Liver (tissue), 10 donors: ENCODE measurements at places on chromosomes 5 and 9. TPM values are rescaled to one million over a fixed set of nuclear protein-coding genes. Genes with fewer than 3 reads are reported as not detected.

BTNL9 gene
- total RNA-seq: 12.0 TPM

- H3K4me3 ChIP-seq: no peak overlapping the region
- H3K27ac ChIP-seq: no peak overlapping the region
- DNase-seq: no peak
- H3K36me3 ChIP-seq: no peaks in the 10 kb centered on the region
- H3K4me1 ChIP-seq: no peaks in the 10 kb centered on the region
- H3K27me3 ChIP-seq: no peaks in the 10 kb centered on the region
Measured at GRCh38 chr5:133469252-133469651, 143.1 kb downstream of the FSTL4 start.

GRCh38 chr9:4463824-4464223, 26.4 kb upstream of the SLC1A1 start:
- H3K4me1 ChIP-seq: no peaks in the 10 kb centered on the region
- DNase-seq: no peak
- H3K4me3 ChIP-seq: no peak overlapping the region
- H3K27ac ChIP-seq: no peak overlapping the region
- no peaks in the 10 kb centered on the region for H3K27me3 ChIP-seq
- no peaks in the 10 kb centered on the region for H3K36me3 ChIP-seq

DNA sequence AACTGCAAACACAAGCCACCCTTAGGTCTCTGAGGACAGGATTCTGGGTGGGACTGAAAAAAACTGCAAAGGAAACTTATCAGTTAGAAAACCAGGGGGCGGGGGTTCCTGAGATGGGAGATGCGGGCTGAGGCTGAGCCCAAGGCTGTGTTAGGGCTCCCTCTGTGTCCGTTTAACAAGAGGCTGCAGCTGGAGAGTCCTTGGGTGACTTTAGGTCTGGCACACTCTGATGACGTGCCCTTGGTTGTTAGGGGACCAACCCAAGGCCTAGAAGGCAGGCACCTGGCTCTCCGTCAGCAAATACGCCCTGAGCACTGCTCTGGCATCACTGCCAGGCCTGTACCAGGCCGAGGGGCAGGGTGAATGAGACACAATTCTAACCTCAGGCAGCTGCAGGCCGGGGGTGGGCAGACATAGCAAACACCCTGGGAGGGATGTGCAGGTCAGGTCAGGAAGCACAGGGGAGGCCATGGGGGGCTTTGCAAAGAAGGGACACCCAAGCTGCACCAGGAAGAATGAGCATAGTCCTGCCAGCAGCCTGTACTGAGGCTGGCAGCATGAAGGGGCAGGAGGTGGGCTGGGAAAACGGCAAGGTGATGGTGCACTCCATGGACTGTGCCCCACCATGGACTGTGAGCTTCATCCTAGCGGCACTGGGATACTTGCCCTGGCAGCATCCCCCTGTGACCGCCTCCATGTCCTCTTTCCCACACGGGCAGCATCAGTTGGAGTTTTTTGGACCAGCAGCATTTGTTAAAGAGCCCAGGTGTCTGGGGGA, 137.9 kb downstream of the GABBR2 start:
- DNase-seq: no peak
- no peaks in the 10 kb centered on the region for H3K4me1 ChIP-seq
- no peak overlapping the region for H3K4me3 ChIP-seq
- H3K27me3 ChIP-seq: no peaks in the 10 kb centered on the region

DNA sequence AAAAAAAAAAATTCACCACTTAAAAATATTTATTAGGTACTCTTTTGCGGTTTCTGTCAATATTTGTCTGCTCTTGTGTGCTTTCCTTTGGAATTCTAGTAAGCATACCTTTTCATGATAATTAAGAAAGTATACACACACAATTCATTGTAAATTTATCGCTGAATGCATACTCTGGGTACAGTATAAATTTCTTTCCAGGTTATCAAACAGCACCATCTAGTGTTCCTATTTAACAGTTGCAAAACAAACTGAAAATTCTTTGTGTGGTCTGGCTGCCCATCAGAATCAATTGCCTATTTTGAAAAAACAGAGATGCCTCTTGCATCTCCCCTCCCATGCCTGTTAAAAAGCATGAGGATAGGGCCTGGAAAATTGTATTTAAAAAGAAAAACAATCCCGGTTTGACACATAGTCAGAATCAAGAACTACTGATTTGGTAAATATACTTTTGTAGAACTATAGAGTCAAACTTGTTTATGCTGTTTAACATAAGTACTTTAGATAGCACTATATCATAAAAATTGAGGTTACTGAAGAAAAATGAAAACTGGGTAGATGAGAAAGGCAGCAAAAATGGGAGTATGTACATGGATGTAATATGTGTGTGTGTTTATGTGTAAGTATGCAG, 16.2 kb downstream of the PGGT1B start:
- peaks cover 12% of the 10 kb centered on the region for H3K4me1 ChIP-seq
- no peak for DNase-seq
- no peak overlapping the region for H3K4me3 ChIP-seq
- no peaks in the 10 kb centered on the region for H3K27me3 ChIP-seq
- no peaks in the 10 kb centered on the region for H3K36me3 ChIP-seq
- no peak overlapping the region for H3K27ac ChIP-seq

GRCh38 chr9:1049641-1050040, 516 bp upstream of the DMRT2 start:
- H3K36me3 ChIP-seq: no peaks in the 10 kb centered on the region
- no peak for DNase-seq
- no peak overlapping the region for H3K4me3 ChIP-seq
- no peak overlapping the region for H3K27ac ChIP-seq
- H3K27me3 ChIP-seq: peaks cover 9% of the 10 kb centered on the region
- H3K4me1 ChIP-seq: peaks cover 46% of the 10 kb centered on the region

DNA sequence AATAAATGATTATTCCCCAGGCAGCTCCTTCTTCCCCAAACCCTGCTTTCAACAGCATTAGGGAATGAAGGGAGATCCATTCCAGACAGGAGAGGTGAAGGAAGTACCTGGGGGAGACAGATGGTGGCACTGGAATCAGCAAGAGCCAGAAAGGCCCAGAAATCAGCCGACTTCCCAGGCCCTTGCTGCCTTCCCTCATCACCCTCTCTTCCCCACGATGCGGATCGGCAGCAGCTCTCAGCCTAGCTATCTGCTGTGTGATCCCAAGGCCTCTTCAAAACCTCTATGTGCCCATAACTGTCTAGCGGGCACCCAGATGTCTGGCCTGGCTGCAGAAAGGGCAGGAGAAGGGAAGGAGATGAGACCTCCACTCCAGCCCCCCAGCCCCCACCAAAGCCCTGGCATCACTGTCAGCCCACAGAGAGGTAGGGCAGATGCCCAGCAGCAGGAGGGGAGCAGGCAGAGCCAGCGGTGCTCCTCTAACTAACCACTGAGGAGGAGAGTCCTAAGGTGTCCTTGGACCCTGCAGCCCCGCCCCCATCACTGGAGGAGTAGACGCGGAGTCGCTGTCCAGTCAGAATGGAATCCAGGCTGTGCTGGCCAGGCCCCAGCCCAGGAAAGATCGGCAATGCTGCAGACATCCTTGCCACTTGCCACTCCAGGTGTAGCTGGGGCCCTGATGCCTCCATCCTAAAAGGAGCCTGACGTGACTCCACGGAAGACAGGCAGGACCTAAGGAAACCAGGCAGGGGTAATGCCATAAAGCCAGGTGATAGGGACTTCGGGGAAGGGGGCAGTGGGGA, 12.7 kb downstream of the CNTFR start:
- no peak for DNase-seq
- no peaks in the 10 kb centered on the region for H3K36me3 ChIP-seq
- H3K4me1 ChIP-seq: peaks cover 13% of the 10 kb centered on the region
- no peak overlapping the region for H3K27ac ChIP-seq
- H3K4me3 ChIP-seq: no peak overlapping the region
- no peaks in the 10 kb centered on the region for H3K27me3 ChIP-seq

GRCh38 chr9:89339807-89340206, 21.5 kb downstream of the SECISBP2 start:
- no peaks in the 10 kb centered on the region for H3K4me1 ChIP-seq
- DNase-seq: no peak
- H3K27ac ChIP-seq: no peak overlapping the region
- no peak overlapping the region for H3K4me3 ChIP-seq
- peaks cover 7% of the 10 kb centered on the region for H3K36me3 ChIP-seq
- no peaks in the 10 kb centered on the region for H3K27me3 ChIP-seq

- H3K27me3 ChIP-seq: no peaks in the 10 kb centered on the region
- no peak overlapping the region for H3K27ac ChIP-seq
- H3K36me3 ChIP-seq: no peaks in the 10 kb centered on the region
- no peaks in the 10 kb centered on the region for H3K4me1 ChIP-seq
- no peak for DNase-seq
- no peak overlapping the region for H3K4me3 ChIP-seq
Measured at GRCh38 chr5:65833780-65834179, 92.6 kb upstream of the ERBIN start.

CDO1 gene
- 212 TPM for total RNA-seq

DNA sequence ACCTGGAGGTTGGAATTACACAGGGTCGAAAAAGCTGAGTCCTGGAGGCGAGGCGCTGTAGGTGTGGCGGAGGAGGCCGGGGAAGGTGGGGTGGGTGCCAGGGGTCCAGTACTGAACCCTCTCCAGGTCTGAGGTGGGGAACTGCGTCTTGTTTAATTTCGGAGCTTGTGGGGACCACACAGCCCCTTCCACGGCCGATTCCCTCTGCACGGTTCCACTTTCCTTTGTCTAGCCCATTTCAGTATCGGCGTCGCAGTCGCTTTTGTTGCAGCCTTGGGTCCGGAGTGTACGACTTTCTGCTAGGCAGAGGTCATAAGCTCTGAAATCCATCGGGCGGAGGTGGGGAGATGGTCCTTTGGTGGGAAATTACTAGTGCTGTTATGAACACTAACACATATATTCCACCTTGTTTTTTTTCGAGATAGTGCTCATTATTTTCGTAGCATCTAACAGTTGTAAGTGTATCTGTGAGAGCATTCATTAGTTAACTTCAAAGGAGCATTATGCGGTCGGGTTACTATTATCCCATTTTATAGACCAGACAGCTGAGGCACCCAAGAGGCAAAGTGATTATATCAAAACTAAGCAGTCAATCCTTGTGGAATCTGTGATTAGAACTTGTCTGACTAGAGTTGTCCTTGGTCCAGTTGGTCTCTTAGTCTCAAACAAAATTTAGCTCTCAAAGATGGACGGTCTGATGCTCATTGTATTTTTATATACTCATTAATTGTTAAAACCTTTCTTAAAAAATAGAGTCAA, 737 bp downstream of the RNF180 start:
- DNase-seq: peak; percentile 34
- H3K27ac ChIP-seq: peak overlapping the region; percentile 82
- H3K36me3 ChIP-seq: no peaks in the 10 kb centered on the region
- H3K4me1 ChIP-seq: peaks cover 18% of the 10 kb centered on the region
- peak overlapping the region; percentile 94 for H3K4me3 ChIP-seq
